Vagina (tissue), 2 donors: ENCODE measurements at places on chromosomes 5 and 9. TPM values are rescaled to one million over a fixed set of nuclear protein-coding genes. Genes with fewer than 3 reads are reported as not detected.

The RXRA gene
- 49.4 TPM for total RNA-seq

The PHF24 gene
- 0.25 TPM for total RNA-seq

The NMRK1 gene
- total RNA-seq, result 20.4 TPM

The GABRA6 gene
- not detected for total RNA-seq

The SLC45A2 gene
- not detected for total RNA-seq
